ENCODE measurements at places on chromosomes 1 and 21. TPM values are rescaled to one million over a fixed set of nuclear protein-coding genes. Genes with fewer than 3 reads are reported as not detected.

Gene WNT9A
- under 0.01 TPM for total RNA-seq

Gene CBR3
- total RNA-seq = 4.1 TPM

Gene ETS2
- 64.1 TPM for total RNA-seq

Gene AURKAIP1
- 27.8 TPM for total RNA-seq

Gene CELA3A
- not detected for total RNA-seq

Gene SYNJ1
- total RNA-seq = 10.7 TPM

Gene BSDC1
- total RNA-seq = 134 TPM

All from mononuclear cell (primary cell).